Thyroid gland (tissue), 4 donors: ENCODE measurements at places on chromosomes 1 and 21. TPM values are rescaled to one million over a fixed set of nuclear protein-coding genes. Genes with fewer than 3 reads are reported as not detected.

DNA sequence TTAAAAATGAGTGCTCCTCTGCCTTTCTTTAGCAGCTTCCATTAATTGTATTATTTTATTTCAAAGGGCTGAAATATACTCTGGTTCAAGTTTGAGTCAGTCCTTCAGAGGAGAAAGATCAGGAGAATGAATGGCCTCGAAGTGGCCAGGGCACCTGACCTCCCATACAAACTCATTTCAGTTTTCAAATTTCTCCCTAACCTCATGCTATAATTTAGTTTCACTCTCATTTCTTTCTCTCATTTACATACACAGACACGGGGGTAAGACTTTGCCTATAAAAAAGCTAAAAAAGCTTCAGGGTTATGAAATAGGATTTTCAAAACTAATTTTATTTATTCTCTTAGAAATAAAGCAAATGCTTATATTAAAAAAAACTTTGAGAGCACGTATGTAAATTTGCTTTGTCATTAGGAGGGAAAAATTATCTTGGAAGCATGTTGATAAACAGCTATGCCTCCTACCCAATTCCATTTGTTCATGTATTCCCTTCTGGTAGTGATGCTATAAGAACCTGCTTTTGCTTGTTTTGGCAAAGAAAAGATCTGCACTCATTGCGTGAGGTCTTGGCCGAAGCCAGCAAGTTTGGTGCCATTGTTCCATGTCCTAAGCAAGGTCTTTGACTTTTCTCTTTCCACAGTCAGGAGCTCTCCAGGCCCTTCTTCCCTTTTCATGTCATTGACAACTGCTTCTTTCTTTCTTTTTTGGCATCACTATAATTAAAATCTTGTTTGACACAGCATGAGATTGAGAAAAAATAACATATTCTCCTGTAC is 80.4 kb upstream of the LRRC53 start:
- no peak for DNase-seq

GRCh38 chr1:2805801-2806430 is 4.4 kb upstream of the TTC34 start:
- DNase-seq: no peak

GRCh38 chr1:54225378-54225777 is 25.4 kb downstream of the MRPL37 start:
- DNase-seq: no peak

DNA sequence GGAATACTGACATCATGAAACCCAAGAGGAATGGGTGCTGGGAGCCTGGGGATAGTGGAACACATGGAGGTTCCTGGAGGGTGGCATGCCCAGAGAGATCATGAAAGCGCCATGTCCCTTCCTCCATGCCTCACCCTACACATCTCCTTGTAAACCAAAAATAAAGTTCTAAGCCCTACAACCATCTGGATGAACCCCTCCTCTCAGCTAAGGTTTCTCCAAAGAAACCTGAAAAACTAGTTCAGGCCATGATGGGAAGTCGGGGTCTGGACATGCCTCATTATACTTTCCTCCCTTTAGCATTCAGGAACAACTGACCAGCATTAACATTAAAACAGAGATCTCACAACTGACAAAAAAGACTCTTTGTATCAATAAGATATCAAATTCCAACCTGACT is 68.5 kb downstream of the ACBD6 start:
- no peak for DNase-seq

- DNase-seq: no peak
These were observed 510.3 kb downstream of the NPHP4 start for GRCh38 chr1:5481889-5482288.

- DNase-seq: no peak
These were observed 3.0 kb downstream of the FUBP1 start for GRCh38 chr1:77975907-77976306.

DNA sequence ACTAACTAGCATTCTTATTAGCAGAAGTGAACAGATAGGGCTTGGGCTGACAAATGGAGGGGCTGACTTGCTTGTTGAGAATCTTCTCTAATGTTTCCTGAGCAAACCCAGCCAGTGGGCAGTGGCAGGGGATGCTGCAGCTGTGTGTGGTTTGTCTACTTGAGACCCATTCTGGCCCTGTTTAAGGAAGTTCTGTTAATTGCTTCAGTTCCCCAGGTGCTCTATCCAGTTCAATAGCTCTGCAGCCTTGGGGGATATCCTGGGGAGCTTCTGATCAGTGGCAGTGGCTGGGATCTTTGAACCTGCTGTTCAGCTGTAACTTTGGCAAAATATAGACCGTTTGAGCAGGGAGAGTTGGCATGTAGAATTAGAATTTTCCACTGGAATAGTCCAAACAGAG is 137.4 kb downstream of the ZNF326 start:
- DNase-seq: no peak

DNA sequence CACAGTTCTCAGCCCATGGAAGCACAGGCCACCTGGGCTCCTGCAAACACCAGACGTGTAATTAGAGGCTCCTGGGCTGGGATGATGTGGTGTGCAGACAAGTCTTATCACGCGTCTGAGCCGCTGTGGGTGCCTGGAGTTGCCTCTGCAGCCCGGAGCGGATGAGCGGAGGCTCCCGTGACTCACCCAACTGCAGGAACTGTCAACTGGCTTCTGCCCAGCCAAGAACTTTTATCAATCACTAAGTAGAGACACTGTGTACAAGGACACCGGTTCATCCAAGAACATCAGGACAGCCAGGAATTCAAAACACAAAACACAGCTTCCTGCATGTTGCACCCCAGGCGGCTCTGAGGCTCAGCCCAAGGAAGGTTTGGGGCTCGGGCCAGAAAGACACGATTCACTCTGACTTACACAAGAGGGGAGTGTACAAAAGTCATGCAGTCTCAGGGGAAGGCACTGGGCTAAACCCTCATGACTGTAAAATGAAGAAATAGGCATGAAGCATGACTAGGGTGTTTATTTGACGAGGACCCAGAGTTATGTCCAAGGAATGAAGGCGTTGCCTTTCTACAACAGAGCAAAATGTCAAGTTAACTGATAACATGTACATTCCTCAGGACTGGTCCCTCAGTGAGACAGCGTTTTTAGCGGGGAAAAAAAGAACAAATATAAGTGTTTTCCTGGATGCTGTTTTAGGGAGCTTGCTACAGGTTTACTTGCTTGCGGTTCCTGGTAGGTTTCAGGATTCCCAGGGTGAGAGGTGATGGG is 21.1 kb downstream of the ERRFI1 start:
- peak; percentile 52 for DNase-seq

GRCh38 chr1:42752284-42752683 is 12.2 kb upstream of the CLDN19 start:
- no peak for DNase-seq

The OR2T29 gene
- not detected for total RNA-seq

The ITLN2 gene
- not detected for total RNA-seq

The TAF1A gene
- 7.4 TPM for total RNA-seq

The CNKSR1 gene
- total RNA-seq: 81.2 TPM

The S100A7A gene
- not detected for total RNA-seq

The WARS2 gene
- total RNA-seq: 35.1 TPM

The BACE2 gene
- 74.7 TPM for total RNA-seq

The LRRC7 gene
- total RNA-seq: 17.3 TPM

The KCNJ15 gene
- total RNA-seq: 67.2 TPM

The MX1 gene
- total RNA-seq: 62.6 TPM

The FLG2 gene
- not detected for total RNA-seq
